Globus pallidus (tissue), 1 donor: ENCODE measurements at places on chromosomes 5 and 9.

DNA sequence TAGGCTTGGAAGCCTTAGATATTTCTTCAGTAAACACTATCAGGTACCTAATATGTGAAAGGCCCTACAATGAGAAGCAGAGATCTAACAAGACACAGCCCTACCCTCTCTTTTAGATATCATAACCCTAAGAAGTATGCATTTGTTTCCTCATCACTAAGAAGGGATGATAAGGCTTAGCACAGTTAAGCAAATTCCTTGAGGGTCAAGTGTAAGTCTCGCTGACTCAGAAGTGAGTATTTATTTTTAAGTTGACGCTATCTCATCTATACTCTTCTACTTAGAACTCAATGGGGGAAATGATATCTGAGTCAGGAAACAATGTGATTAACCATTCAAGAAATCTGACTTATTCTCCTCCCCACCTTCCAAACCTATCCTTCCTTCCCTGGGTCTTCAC lies 149.7 kb downstream of the ESM1 start:
- no peak for DNase-seq

GRCh38 chr5:120405286-120405864 lies 58.7 kb upstream of the PRR16 start:
- DNase-seq = no peak

DNA sequence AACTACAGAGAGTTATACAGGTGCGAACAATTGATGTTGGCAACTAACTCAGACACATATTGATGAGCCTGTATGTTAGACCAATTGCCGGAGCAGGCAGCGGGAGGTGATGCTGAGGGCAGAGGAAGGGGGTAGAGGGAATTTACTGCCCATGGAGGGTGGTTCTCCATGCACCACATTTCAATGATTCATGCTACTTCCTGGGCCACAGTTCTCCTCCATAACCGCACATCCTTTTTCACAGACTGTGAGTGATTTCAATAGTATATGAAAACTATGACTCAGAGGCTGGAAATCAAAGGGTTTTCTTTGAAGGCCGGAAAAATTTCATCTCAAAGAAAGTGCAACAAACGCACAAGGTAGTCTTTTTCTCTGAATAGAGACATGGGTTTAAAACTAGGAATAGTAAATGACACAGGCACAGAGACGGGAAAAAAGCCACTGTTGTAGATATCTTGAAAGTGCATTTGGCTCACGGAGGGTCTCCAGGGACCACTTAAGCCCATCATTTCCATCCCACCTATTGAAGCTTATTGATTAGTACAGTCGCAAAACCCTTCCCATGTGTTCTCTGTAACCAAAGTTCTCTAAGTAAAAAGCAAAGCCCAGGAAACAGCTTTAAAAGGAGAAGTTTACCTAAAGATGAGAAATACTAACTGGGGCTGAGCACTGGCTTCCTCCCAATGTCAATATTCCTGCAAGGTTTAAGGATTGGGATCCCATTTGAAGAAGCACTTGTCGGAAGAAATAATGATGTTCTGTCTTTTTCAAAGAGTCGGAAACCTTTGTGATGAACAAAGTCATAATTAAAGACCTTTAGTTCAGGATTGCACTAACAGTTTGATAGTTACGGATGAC lies 28.0 kb upstream of the ADAM19 start:
- DNase-seq = no peak

DNA sequence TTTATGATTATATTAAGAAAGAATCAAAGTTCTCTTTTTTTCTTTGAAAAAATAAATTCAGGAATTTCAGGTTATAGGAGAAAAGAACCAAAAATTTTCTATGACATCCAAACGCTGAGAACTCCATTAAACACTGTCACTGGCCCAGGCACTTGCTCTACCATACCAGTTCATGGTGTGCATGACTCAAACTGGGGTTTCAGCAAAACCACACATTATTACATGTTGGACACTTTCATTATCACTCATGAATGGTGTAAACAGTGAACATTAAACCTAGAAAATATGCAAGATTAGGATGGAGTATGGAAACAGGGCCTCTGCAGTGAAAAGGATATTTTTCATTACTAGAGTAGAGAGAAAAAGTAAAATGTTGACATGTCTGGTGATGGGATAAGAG lies 369.9 kb upstream of the FAM174A start:
- no peak for DNase-seq

DNA sequence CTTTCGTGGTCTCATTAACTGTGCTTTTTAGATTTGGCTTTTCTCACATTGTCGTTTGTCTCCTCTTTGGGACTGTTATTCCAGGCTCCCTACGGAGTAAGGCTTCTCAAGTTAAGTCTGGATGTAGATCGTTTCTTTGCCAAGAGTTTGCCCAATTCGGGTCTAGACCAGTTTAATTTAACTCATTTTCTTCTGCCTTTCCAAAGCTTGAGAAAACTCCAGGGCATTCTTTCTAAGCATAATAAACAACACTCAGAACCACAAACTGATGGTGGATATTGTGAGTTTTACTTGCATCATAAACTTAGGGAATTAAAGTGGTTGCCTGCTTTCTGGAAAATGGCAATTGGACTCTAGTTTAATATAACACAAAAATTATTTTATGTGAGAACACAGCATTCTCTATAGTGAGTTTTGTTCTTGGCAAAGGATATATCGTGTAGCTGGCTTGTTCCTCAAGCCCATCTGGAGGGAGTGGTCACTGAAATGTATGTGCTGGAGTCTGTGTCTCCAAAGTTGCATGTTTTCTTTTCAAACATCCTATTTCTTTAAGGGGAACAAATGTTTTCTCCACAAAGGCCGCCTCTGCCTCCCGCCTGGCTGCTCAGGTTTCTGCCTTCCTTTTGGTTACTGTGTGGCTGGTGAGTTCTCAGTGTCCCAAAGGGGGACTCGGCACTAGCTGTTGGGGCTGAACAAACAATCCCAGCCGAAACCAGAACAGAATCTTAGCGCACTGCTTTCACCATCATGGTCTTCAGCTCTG lies 211.3 kb upstream of the FBN2 start:
- no peak for DNase-seq

- no peak for DNase-seq
These were observed 9.8 kb downstream of the LURAP1L start for GRCh38 chr9:12784461-12785259.

GRCh38 chr9:35341585-35341984 lies 148.3 kb upstream of the RUSC2 start:
- DNase-seq = no peak

DNA sequence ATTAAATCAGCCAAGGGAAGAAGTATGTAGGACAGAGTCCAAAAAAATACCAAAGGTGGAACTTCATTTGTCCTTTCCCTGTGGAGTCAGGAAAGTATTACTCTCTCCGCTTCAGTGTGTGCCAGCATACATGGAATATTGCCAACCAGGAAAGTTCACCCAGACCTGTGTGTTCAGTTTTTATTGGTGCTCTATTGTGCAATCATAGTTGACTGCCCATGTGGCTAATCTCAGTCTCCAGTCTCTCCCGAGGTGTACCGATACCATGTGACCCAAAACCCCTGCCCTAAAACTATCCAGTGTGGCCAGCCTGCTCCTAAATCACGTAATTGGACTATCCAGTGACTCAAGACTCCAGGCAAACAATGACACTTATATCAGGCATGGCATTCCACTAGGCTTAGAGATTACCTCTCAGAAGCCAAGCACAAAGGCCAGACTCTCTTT lies 38.8 kb downstream of the NFX1 start:
- DNase-seq = no peak

- DNase-seq = no peak
These were observed 20.1 kb upstream of the COL15A1 start for GRCh38 chr9:98923451-98924123.

DNA sequence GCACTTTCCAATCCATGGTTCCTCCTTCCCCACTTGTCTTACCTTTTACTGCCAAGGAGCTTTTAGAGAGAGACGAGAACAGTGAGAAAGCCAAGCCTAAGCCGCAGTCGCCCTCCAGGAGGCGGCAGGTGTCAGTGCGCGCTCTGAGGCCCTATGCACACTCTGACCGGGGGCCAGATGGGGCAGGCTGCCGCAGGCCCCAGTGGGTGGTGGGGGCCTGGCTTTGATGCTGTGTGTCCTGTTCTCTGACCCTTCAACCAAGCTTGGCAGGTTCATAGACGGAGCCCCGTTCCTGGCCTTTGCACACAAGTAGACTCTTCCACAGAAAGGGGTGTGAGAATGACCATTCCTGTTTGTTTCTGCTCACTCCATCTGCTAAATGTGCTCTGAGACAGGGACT lies 77.3 kb downstream of the WNK2 start:
- no peak for DNase-seq

GRCh38 chr5:68709239-68709638 lies 384.6 kb upstream of the SLC30A5 start:
- no peak for DNase-seq

DNA sequence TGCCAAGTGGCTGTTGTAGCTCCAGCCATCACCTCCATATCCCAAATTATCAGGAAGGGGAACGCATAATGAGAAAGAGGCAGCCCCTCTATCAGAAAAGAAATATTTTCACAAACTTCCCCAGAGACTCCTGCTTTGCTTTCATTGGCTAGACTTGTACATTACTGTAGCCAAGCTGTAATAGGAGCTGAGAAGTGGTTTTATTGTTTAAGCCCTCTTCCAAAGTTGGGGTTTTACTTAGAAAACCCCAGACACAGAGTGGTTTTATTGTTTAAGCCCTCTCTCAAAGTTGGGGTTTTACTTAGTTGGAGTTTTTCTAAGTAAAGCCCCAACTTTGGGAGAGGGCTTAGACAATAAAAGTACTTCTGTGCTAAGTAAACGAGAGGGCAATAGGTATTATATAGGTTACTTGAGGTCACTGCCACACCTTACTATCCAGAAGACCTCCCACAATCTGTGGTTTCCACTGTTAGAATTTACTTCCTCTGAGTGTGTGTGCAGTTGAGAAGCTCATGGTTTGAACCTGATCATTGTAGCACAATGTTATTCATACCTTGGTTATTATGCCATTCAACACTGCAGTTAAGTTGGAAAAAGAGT lies 215.7 kb upstream of the OTULINL start:
- no peak for DNase-seq

DNA sequence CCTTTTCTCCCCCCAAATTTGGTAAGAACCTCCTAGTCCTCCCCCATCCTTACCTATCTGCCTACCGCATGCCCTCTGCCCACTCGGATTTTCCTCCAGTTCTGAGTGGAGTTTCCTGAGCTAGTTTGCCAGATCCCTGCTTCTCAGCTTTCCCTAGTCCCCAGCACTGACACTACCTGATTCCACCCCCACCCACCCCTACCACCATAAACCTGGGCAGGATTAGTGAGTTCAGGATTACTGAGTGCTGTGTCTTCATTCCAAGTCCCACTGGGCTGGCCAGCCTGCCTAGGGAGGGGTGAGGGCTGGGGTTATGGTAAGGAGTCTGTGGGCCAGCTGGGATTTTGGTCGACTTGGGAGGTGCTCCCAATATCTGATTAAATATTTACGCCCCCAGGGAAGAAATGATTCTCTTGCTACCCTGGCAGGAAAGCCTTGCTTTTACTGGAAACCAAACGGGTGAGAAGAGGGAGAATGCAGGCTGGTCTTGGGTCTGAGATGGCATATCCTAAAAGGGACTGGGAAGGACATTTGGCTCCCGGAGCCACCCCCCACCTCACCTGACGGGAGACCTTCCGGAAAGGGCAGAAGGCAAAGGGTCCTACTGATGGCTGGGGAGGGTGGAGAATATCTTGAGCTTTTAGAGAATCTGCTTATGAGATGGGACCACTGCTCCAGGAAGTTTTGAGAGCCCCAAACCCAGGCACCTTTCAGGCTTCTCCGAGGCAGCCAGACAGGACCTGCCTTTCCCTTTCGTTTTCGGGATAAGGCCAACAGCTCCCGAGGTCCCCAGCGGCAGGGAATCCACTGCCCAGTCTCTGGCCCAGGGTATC lies 3.7 kb downstream of the PITX1 start:
- DNase-seq = no peak

DNA sequence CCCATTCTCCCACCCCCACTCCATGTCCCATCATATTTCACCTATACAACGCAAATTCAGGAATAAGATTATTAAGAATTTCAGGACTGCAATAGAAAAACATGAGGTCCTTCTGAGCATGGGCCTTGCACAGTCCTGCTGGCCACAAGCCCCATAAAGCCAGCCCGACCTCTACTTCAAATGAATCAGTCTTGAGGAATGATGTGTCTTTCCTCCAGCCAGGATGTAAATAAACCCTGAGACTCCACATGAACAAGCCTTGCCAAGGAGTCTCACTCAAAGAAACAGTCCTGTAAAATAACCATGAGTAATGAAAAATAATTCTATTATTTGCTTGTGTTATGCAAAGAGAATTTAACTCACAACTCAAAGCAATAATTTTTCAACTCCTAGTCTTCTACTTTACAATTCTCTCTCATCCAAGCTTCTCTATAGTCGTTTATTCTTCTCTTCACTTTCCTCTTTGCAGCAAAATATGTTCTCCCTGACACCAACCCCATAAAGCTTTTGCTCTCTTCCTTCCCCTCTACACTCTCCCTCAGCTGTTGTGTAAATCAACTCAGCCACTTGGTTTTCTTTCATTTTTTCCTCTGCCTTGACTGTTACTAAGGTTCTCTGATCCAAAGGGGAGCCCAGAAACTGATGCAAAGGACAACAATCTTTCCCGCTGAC lies 140.1 kb upstream of the MOCS2 start:
- no peak for DNase-seq

GRCh38 chr9:135914921-135915320 lies 7.6 kb upstream of the CAMSAP1 start:
- no peak for DNase-seq

DNA sequence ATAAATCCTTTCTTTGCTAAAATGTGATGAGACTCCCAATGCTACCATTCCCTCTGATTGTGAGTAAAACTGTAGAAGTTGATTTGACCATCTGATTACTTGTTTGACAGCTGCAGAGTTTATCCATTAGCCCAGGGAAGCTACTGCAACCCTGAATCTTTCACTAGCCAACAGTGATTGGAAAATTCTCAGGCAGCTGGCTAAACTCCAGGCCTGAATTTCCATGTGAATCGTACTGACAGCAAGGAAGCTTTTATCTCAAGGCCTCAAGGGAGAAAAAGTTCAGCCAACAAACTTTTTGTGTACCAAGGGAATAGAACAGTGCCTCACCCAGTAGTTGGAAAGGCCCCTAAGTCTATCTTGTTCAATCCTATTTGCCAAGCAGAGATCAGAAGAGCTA lies 246.7 kb upstream of the TRPM3 start:
- DNase-seq = peak; percentile 6

DNA sequence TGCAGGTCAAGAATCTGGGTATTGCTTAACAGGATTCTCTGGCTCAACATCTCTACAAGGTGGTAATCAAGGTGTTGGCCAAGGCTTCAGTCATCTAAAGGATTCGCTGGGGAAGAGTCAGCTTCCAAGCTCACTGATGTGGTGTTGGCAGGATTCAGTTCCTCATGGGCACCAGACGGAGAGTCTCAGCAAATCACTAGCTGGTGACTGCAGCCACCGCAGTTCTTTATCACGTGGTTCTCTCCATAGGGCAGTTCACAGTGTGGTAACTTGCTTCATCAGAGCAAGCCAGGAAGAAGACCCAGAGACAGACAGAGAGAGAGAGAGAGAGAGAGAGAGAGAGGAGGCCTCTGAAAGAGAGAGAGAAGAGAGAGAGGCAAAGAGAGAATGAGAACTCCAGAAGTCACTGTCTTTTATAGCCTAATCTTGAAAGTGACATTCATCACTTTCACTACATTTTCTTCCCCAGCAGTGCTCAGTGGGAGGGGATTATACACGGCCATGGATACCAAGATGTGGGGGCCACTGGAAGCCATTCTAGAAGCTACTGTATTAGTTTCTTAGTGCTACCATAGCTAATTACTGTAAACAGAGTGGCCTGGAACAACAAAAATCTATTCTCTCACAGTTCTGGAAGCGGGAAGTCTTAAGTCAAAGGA lies 109.2 kb upstream of the SMIM23 start:
- peak; percentile 43 for DNase-seq

- no peak for DNase-seq
These were observed 49.1 kb downstream of the SUSD1 start for GRCh38 chr9:112125951-112126388.

GRCh38 chr5:125152461-125153189 lies 406.2 kb upstream of the ZNF608 start:
- no peak for DNase-seq
